ENCODE measurements at places on chromosomes 4 and X. TPM values are rescaled to one million over a fixed set of nuclear protein-coding genes. Genes with fewer than 3 reads are reported as not detected.

FOXP3 gene
- total RNA-seq = not detected

SSX1 gene
- not detected for total RNA-seq

FRMPD3 gene
- total RNA-seq = not detected

IBSP gene
- total RNA-seq = not detected

CT45A10 gene
- not detected for total RNA-seq

DNA sequence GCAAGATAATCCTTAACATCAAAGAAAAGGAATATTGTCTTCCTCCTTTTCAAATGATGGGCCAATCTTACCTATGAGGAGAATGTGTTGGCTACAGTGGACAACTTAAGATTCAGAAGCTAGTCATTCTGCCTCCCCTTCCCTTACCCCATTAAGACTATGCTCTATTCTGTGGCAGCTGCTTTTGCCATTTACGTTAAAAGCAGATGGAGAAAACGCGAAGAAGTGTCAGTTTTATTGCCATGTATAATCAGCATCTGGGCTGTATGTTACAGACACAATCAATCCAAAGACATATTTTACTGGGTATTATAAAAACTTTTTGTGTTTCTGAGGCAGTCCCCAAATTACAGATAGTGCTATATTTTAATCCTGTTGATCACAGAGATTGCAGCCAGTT lies 196.1 kb upstream of the PACRGL start:
- DNase-seq = no peak

GRCh38 chr4:172892300-172892699 lies 276.3 kb upstream of the GALNT7 start:
- DNase-seq = no peak

GRCh38 chr4:140504261-140504660 lies 6.2 kb upstream of the MGAT4D start:
- DNase-seq = no peak

GRCh38 chrX:77527233-77528001 lies 80.2 kb downstream of the FGF16 start:
- no peak for DNase-seq

GRCh38 chr4:122259849-122260248 lies 107.7 kb downstream of the BLTP1 start:
- DNase-seq = no peak

Data from uterus (tissue), 4 donors.